GM12892 (cell line): ENCODE measurements at places on chromosomes 1 and 21.
A peak's percentile ranks its signal among the peaks of the same experiment; 100 is the strongest.

GRCh38 chr1:76129731-76130130 is 55.2 kb downstream of the ST6GALNAC3 start:
- DNase-seq = no peak

DNA sequence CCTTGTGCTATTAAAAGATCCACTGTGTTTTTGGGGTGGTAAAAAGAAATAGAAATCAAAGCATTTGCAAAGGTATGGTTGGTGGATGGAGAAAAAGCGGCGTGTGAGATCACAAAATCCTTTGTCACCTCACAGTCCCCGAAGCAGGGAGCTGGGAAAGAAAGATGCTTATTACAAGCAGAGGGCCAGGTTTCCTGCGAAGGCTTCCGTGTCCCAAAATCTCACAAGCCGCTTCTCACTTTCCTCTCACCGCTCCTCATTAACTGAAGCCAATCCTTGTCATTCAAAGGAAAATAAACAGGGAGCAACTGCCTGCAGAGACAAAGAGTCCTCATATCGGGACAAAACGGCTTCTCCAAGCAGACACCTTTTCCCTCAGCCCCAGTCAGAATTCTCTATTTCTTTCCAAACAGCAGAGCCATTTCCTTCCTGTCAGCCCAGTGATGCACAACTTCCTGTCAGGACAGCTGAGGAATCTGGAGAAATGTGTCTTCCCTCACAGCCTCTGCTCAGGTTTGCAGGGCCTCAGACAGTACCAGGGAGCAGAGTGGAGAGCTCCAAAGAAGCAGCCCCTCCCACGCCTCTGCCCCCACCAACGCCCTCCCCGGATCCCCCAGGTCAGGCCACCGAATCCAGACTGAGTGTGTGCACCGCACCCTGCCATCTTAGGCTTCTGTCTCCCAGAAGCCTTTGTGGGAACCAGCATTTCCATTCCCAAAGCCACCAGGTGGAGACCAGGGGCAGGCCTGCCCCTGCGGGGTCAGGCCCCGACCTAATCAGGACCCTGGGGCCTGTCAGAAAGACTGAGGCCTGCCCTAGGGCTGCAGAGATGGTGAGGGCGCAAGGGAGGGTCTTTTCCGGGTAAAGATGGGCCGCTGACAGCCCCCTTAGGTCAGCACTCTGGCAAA is 29.6 kb downstream of the KCNN3 start:
- no peak for DNase-seq

DNA sequence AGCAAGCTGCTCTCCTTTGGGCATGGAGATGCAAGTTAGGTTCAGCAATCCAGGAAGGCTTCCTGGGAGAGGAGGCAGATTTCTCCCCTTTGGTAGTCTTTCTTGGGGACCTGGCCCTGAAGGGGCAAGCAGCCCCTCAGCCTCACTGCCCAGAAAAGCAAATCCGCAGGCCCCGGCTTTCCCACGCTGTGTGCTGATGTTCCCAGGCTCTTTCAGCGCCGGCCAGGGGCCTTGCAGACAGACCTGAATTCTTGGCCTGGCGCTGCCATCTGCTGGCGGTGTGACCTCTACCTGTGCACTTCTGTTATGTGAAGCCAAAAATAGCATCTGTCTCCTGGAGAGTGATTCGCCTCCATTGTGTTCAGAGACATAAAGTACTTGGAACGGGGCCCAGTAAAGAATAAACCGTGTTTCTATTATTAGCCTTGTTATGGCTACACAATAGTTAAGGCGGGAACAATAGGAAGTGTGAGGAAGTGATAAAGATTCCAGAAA is 64.8 kb downstream of the ALPL start:
- no peak for DNase-seq

- no peak for DNase-seq
Measured at GRCh38 chr1:116133696-116134475, 22.7 kb downstream of the MAB21L3 start.

GRCh38 chr1:223731133-223731770 is 18.9 kb downstream of the CAPN2 start:
- no peak for DNase-seq

- DNase-seq = no peak
Measured at GRCh38 chr1:216793303-216793702, 70.1 kb upstream of the ESRRG start.

GRCh38 chr1:153903841-153904455 is 18.8 kb downstream of the GATAD2B start:
- DNase-seq = no peak

- no peak for DNase-seq
Measured at GRCh38 chr1:71087713-71088112, 6.9 kb upstream of the ZRANB2 start.

DNA sequence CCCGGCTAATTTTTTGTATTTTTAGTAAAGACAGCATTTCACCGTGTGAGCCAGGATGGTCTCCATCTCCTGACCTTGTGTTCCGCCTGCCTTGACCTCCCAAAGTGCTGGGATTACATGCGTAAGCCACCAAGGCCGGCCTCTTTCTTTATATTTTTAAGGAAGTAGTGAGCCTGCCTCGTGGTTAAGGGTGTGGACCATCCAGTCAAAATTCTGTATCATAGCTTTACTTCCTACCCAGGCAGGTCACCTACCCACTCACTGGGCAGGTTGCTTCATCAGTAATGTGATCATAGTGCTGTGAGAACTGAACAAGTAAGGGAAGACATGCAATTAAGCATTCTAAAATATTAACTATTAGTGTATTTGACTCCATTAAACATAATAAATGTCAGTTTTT is 8.1 kb upstream of the ACOT7 start:
- DNase-seq = no peak

DNA sequence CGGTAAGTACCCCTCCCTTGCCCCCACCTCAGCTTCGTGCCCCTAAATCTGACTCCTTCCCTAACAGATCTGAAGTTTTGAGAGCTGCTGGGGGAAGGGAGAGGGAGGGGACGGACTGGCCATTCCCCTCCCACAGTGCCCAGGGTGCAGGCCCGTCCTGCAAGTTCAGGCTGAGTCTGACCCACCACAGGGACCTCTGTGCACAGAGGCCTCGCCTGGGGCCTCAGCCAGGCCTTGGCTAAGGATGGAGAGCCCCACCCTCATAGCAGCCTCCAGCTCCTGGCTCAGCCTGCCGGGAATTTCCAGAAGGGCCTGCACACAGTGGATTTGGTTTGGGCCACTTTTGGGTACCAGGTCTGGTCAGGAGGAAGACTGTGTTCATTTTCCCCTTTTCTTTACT is 31.2 kb upstream of the TNFRSF1B start:
- DNase-seq = no peak

- no peak for DNase-seq
Measured at GRCh38 chr1:166956057-166956850, 19.1 kb downstream of the ILDR2 start.

DNA sequence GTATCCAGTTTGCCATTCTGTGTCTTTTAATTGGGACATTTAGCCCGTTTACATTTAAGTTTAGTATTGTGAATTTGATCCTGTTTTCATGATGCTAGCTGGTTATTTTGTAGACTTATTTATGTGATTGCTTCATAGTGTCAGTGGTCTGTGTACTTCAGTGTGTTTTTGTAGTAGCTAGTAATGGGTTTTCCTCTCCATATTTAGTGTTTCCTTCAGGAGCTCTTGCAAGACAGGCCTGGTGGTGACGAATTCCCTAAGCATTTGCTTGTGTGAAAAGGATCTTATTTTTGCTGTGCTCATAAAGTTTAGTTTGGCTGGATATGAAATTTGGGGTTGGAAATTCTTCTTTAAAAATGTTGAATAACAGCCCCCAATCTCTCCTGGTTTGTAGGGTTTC is 69.2 kb upstream of the PDC start:
- DNase-seq = no peak

- DNase-seq = no peak
Measured at GRCh38 chr1:162422662-162423375, 10.9 kb upstream of the SH2D1B start.

DNA sequence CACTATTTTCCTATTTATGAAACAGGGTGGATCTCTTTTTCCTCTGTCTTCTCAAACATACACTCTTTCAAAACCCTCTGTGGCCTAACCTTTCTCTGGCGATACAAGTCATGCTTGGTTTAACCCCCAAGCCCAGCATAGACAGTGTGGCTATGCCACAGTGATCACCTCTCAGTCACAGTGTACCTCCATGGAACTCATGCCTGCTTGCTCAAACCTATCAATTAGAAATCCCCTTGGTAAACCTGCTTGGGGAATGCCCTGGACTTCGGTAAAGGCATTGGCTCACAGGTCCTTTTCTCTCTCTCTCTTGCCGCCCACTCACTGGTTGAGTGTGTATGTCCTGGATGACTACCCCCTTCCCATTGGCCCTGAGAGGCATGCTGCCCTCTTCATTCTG is 147.5 kb downstream of the CYYR1 start:
- no peak for DNase-seq

DNA sequence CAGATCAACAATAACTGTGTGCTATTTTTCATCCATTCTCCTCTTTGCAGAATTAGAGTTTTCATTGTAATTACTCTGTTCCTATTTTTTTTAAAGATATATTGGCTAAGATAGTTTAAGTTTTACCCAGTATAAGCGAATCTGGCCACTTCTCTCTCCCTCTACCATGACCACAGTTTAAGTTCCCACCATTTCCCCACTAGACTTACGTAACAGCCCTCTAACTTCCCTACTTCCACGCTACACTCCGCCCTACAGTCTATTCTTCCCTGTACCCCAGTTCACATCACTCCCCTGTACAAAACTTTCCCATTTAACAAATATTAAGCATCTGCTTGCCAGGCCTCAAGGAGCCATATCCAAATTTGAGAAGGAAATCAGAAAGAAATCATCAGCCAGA is 16.5 kb downstream of the CTSK start:
- DNase-seq = no peak

DNA sequence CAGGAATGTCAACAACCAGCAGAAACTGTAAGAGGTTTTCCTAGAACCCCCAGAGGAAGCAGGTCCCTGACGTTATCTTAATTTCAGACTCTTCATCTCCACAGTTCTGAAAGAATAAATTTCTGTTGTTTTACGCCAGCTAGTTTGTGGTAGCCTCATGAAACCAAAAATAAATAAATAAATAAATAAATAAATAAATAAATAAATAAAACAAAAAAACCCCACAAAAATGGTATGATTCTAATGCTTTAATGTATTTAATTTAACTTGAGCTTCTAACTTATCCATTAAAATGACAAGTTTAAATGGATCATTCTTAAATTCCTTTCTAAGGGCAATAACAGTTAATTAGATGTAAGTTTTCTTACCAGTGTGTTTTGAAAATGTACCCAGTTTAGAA is 293.8 kb upstream of the ADAMTS5 start:
- no peak for DNase-seq

DNA sequence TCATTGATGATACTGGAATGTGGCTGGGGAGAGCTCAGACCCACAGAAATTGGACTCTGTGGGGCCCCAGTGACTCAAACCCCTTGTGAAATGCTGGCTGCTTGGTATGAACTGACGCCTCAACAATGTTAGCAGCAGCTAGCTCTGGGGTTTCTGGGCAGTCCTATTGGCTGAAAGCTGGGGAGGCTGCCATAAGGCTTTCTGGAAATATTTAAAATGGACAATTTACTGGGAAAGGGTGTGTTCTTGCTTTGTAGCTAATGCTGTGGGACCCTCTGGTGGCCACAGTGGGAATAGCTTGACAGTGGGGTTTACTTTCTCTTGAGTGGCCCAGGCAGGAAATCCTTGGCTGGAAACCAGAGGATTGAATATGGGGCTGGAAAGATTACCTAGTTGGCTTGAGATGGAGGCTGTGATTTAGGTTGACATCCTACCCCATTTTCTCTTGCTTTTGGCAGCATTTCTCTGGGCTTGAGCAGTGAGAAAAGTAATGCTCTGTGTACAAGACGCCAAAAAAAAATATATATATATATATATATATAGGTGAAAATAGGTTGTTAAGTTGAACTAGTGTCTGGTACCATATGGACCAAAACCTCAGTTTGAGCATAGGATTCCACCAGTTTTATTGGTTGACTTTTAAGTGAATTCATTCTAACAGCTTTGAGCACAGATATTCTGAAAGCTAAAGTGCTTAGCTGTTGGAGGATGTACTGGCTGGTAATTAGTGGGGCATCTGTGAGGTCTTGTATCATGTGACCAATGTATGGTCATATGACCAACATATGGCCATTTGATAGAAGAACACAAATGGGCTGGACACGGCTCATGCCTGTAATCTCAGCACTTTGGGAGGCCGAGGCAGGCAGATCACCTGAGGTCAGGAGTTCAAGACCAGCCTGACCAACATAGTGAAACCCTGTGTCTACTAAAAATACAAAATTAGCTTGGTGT is 8.2 kb upstream of the S100A10 start:
- DNase-seq = no peak

- DNase-seq = no peak
Measured at GRCh38 chr1:11622398-11622797, 31.8 kb downstream of the FBXO2 start.

DNA sequence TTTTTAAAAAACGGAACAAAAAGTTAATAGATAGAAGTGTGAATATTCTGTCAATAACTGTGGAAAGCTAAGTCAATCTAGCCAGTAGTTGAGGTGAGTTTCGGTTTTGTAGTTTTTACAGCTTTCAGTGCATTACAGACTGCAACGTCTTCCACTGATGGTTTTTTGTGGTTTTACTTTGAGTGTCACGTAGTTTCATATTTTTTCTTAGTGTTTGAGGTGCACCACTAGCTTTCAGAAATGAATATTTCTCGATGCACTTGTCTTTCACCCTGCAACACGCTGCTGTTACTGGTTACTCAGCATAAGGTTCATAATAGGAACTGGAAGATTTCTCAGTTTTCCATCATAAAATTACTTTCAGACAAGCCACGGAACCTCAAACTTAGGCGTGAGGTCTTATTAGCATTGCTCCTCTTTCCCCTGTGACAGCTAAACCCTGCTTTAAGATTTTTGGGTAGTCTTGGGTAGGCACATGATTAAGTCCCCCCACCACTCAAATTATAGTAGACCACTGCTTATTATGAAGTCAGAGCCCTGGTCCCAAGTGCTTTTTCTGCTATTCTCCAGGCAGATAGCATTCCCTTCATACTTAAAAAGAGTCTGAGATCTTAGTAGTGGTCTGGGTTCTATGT is 1412.7 kb downstream of the KCNT2 start:
- peak; percentile 1 for DNase-seq

DNA sequence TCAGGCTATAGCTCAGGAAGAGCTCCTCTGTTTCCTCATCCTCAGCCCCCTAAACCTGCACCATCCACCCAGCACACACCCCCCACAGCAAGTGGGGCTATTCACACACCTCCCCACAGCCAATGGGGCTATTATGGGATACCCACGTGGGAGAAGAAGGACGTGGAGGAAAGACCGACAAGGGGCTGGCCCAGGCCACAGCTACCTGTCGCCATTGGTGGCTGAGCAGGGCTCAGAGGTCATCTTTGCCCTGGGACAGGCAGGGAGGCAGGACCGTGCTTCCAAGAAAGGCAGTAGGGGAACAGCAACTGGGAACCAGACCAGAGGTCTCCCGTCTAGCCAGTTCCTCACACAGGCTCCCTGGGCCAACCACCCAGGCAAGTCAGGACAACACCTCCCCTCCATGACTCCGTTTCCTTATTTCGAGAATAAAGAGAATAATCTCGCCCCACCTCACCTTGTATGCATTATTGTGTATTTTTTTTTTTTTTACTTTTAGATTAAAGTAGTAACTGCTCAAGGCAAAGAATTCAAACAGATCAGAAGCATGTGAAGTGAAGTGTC is 92.3 kb upstream of the TARDBP start:
- DNase-seq = no peak
